ENCODE measurements at places on chromosomes 5 and 9.

DNA sequence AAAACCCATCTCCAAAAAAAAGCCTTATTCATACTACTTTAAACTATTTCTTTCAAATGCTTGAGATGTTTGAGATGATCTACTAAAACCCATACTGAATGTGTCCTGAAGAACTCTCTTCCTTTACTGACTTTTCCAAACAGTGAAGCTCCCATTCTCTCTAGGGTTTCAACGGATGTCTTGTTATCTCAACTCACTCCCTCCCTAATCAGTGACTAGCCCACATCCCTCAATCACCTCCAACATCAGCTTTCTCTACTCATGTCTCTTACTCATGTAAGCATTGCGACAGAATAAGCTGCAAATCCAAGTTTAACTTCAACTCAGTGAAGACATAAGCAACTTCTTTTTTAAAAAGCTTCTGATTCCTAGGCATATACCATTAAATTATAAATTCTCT lies 42.1 kb downstream of the WDR41 start:
- no peak for DNase-seq

- DNase-seq = no peak
These were observed 6.6 kb downstream of the NINJ1 start for GRCh38 chr9:93127395-93127911.

GRCh38 chr5:135996611-135997010 lies 32.2 kb upstream of the TGFBI start:
- DNase-seq = no peak

- no peak for DNase-seq
These were observed 29.0 kb downstream of the SLC31A2 start for GRCh38 chr9:113179839-113180238.

- no peak for DNase-seq
These were observed 189.4 kb downstream of the TENT4A start for GRCh38 chr5:6902597-6902996.

GRCh38 chr9:92468206-92468605 lies 14.1 kb downstream of the ASPN start:
- DNase-seq = no peak

- DNase-seq = no peak
These were observed 418.1 kb upstream of the KLF4 start for GRCh38 chr9:107907715-107908114.

- DNase-seq = no peak
These were observed 83.0 kb upstream of the JAK2 start for GRCh38 chr9:4902135-4902475.

DNA sequence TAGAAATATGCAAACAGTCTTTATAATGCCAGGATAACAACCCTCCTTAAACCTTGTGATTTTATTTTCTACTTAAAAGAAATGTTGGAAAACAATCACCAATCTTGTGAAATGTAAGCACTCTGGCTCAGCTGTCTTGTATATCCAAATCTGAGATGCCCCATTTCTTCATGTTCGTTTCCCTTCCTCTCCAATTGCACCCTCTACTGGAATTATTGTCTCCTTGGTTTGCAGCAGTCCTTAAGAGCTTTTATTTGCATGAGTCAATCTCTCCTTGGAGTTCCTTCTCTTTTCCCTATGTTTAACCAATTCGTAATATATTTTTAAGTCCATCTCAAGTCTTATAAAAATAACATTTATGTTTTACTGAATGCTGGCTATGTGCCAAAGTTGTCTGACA lies 362.0 kb upstream of the CDH10 start:
- DNase-seq = no peak
